NCI-H1092 treated with DMSO at 0.1 percent for 48 hours (cell line): ENCODE measurements at places on chromosomes 13 and 19.

DNA sequence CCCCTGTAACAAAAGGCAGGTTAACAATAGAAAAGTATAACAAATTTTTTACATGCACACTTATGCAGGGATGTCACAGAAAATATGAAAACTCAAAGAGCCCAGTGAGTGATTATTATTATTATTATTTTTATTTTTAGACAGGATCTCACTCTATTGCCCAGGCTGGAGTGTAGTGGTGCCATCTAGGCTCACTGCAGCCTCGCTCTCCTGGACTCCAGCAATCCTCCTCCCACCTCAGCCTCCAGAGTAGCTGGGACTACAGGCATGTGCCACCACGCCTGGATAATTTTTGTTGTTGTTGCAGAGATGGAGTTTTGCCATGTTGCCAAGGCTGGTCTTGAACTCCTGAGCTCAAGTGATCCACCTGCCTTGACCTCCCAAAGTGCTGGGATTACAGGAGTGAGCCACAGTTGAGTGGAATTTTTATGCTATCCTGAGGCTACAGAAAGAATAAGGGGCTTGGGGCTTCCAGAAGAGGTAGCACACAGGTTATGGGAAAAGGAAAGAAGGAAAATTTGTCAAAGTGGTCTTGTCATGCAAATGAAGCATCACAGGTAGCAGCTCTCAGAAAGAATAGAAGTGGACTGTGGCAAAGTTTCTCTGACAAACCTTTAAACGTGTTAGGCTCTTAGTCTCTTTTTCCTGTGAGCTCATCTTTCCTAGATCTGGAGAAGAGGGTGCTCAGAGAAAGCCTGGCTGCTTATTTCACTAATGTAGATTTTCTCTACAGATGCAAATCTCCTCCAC is 87.7 kb upstream of the LSM14A start:
- DNase-seq: no peak

GRCh38 chr19:16885166-16885565 is 3.6 kb upstream of the F2RL3 start:
- DNase-seq: no peak

DNA sequence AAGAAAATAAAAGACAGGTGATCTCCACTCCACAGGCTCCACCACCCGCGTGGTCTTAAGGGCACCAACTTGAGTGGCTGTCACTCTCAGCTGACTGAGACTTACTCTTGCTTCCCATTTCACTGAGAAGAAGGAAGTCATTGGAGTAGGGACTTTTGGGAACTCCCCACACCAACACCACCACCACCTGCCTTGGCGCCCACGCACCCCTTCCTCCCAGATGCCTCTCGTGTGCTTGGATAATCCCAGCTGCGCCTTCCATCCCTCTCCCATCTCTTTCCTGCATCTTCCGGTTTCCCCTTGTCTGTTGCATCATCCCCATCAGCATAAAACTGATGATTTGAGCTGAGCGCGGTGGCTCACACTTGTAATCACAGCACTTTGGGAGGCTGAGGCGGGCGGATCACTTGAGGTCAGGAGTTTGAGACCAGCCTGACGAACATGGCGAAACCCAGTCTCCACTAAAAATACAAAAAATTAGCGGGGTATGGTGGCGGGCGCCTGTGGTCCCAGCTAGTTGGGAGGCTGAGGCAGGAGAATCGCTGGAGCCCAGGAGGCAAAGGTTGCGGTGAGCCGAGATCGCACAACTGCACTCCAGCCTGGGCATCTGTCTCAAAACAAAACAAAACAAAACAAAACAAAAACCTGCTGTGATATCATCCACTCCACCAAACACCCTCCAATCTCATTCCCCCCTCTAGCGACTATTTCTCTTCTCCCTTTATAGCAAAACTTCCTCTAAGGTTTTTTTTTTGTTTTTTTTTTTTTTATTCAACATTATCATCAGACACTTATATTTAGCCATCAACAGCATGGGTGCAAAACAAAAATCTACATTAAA is 25.5 kb downstream of the AP2S1 start:
- no peak for DNase-seq

DNA sequence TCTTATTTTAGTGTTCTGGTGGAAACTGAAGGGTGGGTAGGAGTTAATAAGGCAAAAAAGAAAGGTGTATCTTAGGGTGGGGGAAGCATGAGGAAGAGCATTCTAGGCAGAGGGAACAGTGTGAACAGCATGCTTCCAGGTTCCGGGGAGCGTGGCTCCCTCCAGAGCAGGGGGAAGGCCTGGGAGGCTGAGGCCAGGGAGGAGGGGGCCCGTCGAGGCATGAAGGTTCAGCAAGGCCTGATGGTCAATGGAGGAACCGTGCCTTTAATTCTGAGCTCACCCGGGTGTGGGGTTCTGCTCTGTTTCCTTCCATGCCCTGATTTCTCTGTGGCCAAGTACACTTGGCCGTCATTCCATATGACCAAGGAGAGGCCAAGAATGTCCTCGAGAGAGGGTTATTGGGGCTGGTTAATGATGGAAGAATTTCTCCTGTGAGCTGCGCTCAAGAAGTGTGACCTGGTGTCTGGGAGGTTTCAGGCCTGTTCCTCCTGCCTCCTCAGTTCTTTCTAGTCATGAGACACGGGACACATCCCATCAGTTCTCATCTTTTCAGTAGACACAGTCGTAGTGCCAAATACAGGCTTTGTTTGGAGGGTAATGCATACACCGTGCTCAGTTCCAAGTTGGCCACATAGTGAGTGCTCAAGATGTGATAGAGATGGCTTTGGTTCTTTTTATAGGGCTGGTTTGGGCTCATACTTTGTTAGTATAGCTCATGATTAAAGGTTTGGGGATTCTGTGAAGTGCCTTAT is 73.6 kb downstream of the SIPA1L3 start:
- DNase-seq: no peak

GRCh38 chr19:13410946-13411345 is 95.3 kb downstream of the CACNA1A start:
- DNase-seq: no peak

DNA sequence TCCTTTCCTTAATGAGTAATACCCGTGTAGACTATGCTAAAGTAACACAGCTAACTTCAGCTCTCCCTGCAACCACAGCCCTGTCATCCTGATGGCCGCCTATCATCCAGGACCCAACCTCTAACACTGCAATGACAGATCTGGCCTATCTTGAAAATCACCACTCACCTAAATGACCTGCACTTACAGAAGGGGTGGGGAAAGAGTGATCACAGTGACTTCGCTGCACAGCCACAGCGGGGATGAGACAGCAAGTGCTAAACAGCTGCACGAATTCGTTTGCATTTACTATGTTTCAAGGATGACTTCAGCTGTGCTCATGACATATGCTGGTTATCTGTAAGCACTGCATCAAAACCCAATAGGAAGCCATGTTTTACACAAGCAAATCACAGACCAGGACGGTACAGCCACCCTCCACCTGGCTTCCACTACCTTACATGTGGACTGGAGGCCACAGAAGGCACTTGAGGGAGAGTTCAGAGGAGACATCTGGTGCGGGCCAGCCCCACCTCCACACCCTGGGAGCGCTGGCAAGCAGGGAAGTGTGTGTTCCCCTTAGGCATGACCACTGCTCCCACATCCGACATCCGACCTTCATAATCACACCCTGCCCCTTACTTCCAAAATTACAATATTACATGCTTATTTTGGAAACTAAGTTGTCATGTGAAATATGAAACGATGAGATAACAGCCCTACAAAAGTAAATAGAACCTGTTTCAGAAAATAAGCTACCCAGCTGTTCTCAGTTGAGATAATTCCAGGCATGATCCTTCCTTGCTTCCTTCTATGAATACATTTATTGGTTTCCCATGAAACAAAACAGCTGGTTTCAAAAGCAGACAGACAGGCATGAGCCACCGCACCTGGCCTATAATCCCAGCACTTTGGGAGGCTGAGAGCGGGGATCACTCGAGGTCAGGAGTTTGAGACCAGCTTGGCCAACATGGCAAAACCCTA is 95.7 kb downstream of the STK24 start:
- peak; percentile 38 for DNase-seq
